Urothelium cell line (cell line): ENCODE measurements at places on chromosomes 4 and X.
A peak's percentile ranks its signal among the peaks of the same experiment; 100 is the strongest.

DNA sequence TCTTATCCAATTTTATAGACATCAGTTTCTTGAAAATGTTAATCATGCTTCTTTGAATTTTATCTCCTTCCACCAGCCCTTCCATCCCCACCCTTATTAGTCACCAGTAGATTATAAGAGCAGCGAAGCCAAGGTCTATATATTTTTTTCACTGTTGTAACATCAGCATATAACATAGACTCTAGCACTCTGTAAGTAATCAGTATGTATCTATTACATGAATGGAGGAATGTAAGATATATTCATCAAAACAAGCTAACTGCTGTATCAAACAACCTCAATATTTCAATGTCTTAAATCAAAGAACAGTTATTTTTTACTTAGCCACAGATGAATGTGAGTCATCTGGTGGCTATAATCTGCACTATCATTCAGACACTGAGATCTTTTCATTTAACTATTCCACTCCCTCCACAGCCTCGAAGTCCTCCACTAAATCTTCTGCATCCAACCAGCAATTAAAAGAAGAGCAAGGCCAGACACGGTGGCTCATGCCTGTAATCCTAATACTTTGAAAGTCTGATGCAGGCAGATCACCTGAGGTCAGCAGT is 178.9 kb downstream of the CENPC start:
- peak; percentile 16 for DNase-seq

- no peak for DNase-seq
Measured at GRCh38 chrX:140672840-140673731, 36.5 kb upstream of the LINC00632 start.

DNA sequence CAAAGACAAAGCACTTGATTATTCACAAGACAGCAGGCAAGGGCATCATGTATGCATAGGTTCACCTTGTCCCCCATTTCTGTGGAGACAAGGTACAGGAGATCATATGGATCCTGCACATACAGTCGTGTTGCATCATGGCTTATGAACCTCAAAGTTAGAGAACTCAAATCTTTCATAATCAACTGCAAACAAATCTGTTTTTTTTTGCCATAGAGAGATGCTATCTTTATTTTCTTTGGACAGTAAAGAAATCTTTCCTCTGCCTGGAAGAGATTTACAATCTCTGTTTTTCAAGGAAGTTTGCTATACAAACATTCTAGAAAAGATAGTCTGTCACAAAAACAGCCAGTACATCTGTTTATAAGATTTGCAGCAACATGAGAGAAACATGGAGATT is 578.8 kb downstream of the ANKRD50 start:
- no peak for DNase-seq

- DNase-seq = no peak
Measured at GRCh38 chr4:19399001-19399400, 852.7 kb upstream of the SLIT2 start.

- no peak for DNase-seq
Measured at GRCh38 chr4:59094505-59094904, 1984.3 kb upstream of the IGFBP7 start.

GRCh38 chr4:75895744-75896314 is 6.4 kb downstream of the PPEF2 start:
- peak; percentile 37 for DNase-seq

- no peak for DNase-seq
Measured at GRCh38 chr4:150944660-150945059, 70.4 kb downstream of the LRBA start.

GRCh38 chrX:138885886-138886285 is 174.4 kb upstream of the FGF13 start:
- DNase-seq = no peak

- DNase-seq = no peak
Measured at GRCh38 chr4:108607079-108607815, 13.1 kb upstream of the RPL34 start.
